ENCODE measurements at places on chromosomes 12 and 14.

GRCh38 chr14:57962325-57963035, 96.6 kb upstream of the SLC35F4 start:
- no peak for DNase-seq

GRCh38 chr12:31751085-31751484, 22.3 kb upstream of the AMN1 start:
- DNase-seq: no peak

DNA sequence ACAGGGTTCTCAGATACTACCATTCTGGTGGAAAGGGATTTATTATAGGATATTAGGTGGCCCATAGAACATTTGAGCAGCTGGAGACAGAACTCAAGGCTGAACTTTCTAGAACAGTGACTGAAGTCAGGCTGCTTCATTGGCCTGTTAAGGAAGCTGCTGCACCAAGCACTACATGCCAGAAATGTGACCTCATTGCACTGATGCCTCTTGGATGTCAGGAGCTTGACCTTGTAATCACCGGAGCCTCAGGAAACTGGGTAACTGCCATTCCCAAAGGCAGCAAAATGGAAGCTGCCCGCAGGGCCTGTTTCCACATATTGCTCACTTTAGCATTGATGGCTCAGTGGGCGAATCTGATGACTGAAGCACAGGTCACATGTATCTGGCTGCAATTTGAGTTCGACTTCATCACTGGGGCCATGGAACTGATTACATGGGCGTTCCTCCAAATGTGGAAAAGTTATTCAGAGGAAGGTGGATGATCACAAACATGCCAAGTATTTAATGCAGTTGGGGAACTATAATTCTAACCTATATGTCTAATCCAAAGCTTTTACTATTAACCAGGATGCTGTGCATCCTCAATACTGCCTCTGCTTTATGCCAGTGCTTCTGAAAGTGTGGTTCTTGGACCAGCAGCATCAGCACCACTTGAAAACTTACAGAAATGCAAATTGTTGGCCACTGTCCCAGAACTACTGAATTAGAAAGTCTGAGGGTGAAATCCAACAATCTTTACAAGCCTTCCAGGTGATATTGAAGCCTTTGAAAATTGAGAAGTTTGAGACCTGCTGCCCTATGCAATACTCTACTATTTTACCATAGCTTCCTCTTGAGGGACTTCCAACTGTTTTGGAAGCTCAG, 337.2 kb upstream of the NAV3 start:
- no peak for DNase-seq

GRCh38 chr14:55097881-55098560, 31.0 kb upstream of the LGALS3 start:
- DNase-seq: no peak

- DNase-seq: no peak
Measured at GRCh38 chr12:125996443-125996842, 931.2 kb downstream of the AACS start.

DNA sequence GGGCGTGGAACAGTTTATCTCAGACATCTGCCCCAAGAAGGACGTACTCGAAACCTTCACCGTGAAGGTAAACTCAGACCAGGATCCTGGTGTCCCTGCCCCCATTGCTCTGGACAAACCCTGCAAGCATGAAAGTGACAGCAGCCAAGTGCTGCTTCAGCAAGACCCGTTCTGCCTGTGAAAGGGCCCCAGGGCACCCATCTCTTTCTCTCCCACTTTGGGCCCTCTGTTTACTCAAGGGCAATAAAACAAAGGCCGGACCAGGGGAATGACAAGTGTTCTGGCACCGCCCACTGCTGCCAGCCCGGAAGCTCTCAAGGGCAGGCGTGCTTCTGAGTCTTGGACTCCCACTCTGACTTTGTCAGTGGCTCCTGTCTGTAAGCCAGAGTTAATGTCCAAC, 35.3 kb downstream of the CD9 start:
- peak; percentile 62 for DNase-seq

- no peak for DNase-seq
Measured at GRCh38 chr12:80636832-80637231, 70.6 kb upstream of the MYF6 start.

- no peak for DNase-seq
Measured at GRCh38 chr14:70697701-70698100, 56.0 kb downstream of the TTC9 start.

GRCh38 chr12:91640021-91640420, 457.4 kb upstream of the DCN start:
- no peak for DNase-seq

DNA sequence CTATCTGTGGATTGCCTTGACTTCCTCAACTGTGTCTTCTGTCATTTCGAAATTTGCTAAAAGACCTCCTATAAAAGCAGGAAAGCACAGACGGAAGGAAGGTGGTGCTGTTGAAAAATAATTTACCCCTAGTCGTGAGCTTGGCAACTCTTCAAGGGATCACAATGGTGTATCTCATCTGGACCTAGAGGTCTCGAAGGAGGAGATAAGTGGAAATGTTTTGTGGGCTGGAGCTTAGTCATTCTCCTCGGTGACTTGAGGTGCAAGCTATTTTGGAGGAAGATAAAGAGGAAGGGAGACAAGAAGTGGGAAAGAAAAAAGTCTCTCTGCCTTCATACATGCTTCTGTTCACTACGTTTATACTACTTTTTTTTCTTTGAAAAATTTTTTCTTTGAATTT, 89.9 kb downstream of the FLRT2 start:
- DNase-seq: no peak

- no peak for DNase-seq
Measured at GRCh38 chr14:96040828-96041371, 1.7 kb downstream of the C14orf132 start.

Data from HuH-7 (cell line).